ENCODE measurements at places on chromosomes 2 and 18. TPM values are rescaled to one million over a fixed set of nuclear protein-coding genes. Genes with fewer than 3 reads are reported as not detected.
A peak's percentile ranks its signal among the peaks of the same experiment; 100 is the strongest.

DNA sequence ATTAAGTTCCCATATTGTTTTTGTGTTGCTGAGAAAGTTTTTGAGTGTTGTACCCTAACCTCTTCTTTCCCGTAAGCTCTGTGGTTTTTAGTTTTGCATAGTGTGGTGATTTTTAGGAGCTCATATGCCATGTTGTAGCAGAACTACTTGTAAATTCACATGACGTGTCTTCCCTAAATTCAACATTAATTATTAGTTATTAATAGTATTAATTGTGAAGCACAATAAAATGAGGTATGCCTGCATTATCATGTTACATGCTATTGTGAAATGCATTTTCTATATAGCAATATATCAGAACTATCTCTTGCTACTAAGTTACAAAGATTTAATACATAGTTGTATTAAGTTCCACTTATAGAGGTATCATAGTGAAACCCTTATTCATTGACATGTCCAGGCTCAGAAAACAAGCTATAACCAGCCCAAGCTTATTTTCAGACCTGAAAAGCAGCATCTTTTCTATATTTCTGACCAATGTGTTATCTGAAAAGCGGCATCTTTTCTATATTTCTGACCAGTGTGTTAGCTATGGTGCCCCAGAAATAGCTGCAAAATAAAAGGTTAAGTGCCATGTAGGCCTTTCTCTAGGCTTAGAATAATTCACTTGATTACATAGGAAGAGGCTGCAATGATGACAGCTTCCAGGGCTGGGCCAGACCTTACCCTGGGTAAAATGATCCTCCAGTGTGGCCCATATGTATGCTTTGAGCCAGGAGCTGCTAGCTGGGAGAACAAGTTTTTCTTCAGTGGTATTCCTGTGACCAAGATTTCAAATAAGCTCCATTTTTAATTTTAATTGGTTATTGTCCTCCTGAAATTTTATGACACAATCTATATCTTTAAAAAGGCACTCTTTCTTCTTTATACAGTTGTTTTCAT is 21.6 kb downstream of the EPAS1 start:
- no peak for DNase-seq
- peaks cover 18% of the 10 kb centered on the region for H3K4me1 ChIP-seq
- no peaks in the 10 kb centered on the region for H3K27me3 ChIP-seq
- H3K27ac ChIP-seq: no peak overlapping the region

Gene DTNA
- total RNA-seq: 19.6 TPM

Gene TBR1
- total RNA-seq: not detected

Gene CXCR1
- total RNA-seq: 1.9 TPM

- no peaks in the 10 kb centered on the region for H3K27me3 ChIP-seq
- DNase-seq: peak; percentile 96
- H3K4me1 ChIP-seq: peaks cover 11% of the 10 kb centered on the region
- H3K4me3 ChIP-seq: peak overlapping the region; percentile 92
- H3K27ac ChIP-seq: peak overlapping the region; percentile 100
Measured at GRCh38 chr2:156341452-156342253, 9.1 kb upstream of the NR4A2 start.

- no peak overlapping the region for H3K4me3 ChIP-seq
- H3K4me1 ChIP-seq: peaks cover 13% of the 10 kb centered on the region
- no peaks in the 10 kb centered on the region for H3K27me3 ChIP-seq
- no peak for DNase-seq
- H3K27ac ChIP-seq: no peak overlapping the region
Measured at GRCh38 chr2:149562324-149562723, 25.3 kb downstream of the MMADHC start.

GRCh38 chr18:49319590-49319989 is 140.9 kb downstream of the DYM start:
- no peaks in the 10 kb centered on the region for H3K36me3 ChIP-seq
- no peaks in the 10 kb centered on the region for H3K27me3 ChIP-seq
- no peaks in the 10 kb centered on the region for H3K4me1 ChIP-seq
- peak; percentile 22 for DNase-seq
- H3K27ac ChIP-seq: no peak overlapping the region

Gene ATG4B
- total RNA-seq: 74.9 TPM

GRCh38 chr18:36501100-36501499 is 203.6 kb downstream of the FHOD3 start:
- no peak overlapping the region for H3K4me3 ChIP-seq
- no peaks in the 10 kb centered on the region for H3K4me1 ChIP-seq
- H3K27me3 ChIP-seq: no peaks in the 10 kb centered on the region

Gene USP40
- 80.4 TPM for total RNA-seq

- H3K27ac ChIP-seq: no peak overlapping the region
- H3K4me1 ChIP-seq: peaks cover 5% of the 10 kb centered on the region
- no peaks in the 10 kb centered on the region for H3K27me3 ChIP-seq
- H3K36me3 ChIP-seq: no peaks in the 10 kb centered on the region
- H3K4me3 ChIP-seq: no peak overlapping the region
- no peak for DNase-seq
Measured at GRCh38 chr2:8522687-8523086, 159.2 kb upstream of the ID2 start.

DNA sequence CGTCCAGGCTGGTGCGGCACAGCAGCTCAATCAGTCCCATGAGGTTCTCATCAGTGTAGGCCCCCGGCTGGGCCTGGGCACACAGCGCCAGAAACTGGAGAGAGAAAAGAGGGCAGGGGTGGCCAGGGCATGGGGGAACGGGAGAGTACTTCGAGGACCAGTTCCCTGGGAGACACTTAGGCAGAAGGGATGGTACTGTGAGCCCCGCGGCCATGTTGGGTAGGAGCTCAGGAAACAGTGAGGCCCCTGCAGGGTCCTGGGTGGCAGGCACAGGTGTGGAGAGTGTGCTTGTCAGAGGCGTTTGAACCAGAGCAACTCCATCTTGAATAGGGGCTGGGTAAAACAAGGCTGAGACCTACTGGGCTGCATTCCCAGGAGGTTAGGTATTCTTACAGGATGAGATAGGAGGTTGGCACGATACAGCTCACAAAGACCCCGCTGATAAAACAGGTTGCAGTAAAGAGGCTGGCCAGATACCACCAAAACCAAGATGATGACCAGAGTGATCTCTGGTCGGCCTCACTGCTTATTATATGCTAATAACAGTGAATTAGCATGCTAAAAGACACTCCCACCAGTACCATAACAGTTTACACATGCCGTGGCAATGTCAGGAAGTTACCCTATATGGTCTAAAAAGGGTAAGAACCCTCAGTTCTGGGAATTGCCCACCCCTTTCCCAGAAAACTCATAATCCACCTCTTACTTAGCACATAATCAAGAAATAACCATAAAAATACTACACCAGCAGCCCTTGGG is 51.9 kb upstream of the SEMA4C start:
- no peaks in the 10 kb centered on the region for H3K27me3 ChIP-seq
- no peak overlapping the region for H3K4me3 ChIP-seq
- H3K27ac ChIP-seq: no peak overlapping the region
- H3K4me1 ChIP-seq: peaks cover 2% of the 10 kb centered on the region

- H3K4me3 ChIP-seq: no peak overlapping the region
- H3K27me3 ChIP-seq: no peaks in the 10 kb centered on the region
- DNase-seq: no peak
- no peaks in the 10 kb centered on the region for H3K36me3 ChIP-seq
- no peak overlapping the region for H3K27ac ChIP-seq
Measured at GRCh38 chr2:188345426-188345825, 53.8 kb downstream of the GULP1 start.

- no peaks in the 10 kb centered on the region for H3K4me1 ChIP-seq
- no peak overlapping the region for H3K27ac ChIP-seq
- no peaks in the 10 kb centered on the region for H3K36me3 ChIP-seq
- H3K27me3 ChIP-seq: no peaks in the 10 kb centered on the region
Measured at GRCh38 chr2:128436479-128437203, 118.0 kb upstream of the HS6ST1 start.

Gene MRPS9
- total RNA-seq: 17.6 TPM

All from lung (tissue), 17 donors.